ENCODE measurements at places on chromosomes 1 and 21. TPM values are rescaled to one million over a fixed set of nuclear protein-coding genes. Genes with fewer than 3 reads are reported as not detected.

The IL10 gene
- 5.4 TPM for total RNA-seq

The KRTAP19-3 gene
- total RNA-seq = not detected

The MCOLN3 gene
- 1.6 TPM for total RNA-seq

The DISC1 gene
- 9.3 TPM for total RNA-seq

The ZNF692 gene
- 33.9 TPM for total RNA-seq

The SMCP gene
- not detected for total RNA-seq

DNA sequence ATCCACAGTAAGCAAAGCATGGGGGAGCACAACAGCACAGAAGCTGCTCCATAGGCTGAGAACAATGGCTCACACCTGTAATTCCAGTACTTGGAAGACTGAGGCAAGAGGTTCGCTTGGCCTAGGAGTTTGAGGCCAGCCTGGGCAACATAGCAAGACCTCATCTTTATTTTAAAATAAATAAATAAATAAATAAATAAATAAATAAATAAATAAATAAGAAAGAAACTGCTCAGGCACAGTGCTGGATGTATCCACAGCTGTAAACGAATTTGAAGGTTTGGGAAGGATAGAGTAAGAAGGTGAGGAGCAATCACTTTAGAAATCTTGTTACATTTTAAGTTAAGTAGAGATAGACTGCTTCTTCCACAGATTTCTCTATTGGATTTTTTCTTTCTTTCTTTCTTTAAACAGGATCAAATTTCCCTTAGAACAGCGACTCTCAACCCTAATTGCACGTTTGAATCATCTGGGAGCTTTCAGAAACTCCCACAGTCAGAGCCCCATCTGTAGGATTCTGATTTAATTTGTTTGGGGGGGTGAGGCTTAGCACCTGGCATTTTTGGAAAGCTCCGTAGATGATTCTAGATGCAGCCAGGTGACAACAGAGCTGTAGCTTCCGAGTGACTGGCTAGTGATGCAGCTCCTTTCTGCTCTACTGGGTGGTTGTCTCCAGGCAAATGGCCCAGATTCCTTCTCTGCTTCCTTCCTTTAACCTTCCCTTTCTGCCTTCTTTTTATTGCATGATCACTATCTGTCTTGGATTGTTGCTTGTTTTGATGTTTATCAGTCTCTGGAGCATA, 53.5 kb downstream of the S1PR1 start:
- no peak for DNase-seq

GRCh38 chr1:25430967-25431881, 527 bp downstream of the MACO1 start:
- no peak for DNase-seq

- DNase-seq = no peak
These were observed 48.9 kb downstream of the ATP6V1G3 start for GRCh38 chr1:198491596-198491995.

DNA sequence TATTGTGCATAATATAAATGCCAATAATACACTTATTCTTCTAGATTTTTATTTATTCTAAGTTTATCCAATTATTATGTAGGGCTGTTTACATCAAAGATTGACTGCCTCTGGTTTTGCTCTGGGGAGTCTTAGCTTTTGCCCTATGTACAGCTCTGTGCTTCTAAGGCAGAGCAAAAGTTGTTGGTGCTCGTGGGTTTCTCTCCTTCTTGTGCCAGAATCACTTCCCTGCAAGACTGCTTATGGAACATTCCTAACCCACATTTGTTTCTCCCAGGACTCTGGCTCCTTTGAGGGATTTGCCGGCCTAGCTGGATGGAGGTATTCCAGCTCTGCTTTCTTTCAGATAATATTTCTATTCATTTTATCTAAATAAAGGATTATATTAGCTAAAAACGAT, 849.1 kb downstream of the USP25 start:
- no peak for DNase-seq

- no peak for DNase-seq
These were observed 15.5 kb upstream of the MAST2 start for GRCh38 chr1:45787905-45788304.

DNA sequence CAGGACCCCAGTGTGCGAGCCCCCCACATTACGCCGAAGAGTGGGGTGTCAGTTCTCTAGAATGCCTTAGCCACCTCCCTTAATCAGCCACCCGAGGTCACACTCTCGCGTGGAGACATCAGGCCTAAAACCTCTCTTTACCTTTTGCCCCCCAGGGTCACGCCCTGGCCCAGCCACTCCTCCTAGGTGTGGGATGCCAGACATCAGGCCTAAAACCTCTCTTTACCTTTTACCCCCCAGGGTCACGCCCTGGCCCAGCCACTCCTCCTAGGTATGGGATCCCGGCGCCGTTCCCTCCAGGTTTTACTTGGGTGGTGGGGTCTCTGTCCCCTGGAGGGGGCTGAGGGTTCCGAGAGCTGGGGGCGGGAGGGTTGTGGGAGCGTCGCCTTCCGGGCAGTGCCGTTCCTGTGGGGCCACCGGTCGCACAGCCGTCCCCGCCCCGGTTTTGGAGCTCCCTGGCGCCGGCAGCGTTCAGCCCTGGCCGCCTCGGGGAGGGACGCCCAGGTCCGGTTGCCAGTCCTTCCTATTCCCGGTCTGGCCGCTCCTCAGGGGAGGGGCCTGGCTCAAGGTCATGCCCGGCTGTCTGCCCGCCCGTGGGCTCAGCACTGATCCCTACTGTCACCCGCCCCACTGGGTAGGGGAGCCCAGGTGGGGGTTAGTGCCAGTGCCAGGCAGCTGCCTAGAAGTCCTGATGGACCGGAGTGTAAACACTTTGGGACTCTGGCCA, 882 bp downstream of the VPS13D start:
- peak; percentile 73 for DNase-seq

GRCh38 chr1:59510249-59510648, 213.4 kb downstream of the FGGY start:
- no peak for DNase-seq

- no peak for DNase-seq
These were observed 124.3 kb downstream of the LACTBL1 start for GRCh38 chr1:22848405-22848804.

- DNase-seq = no peak
These were observed 4.5 kb downstream of the EPHA2 start for GRCh38 chr1:16151196-16151994.

Data from sigmoid colon (tissue), 7 donors.